ENCODE measurements at places on chromosomes 16 and 17.

GRCh38 chr16:29745853-29746345 lies at the start of gene C16orf54:
TSS of gene C16orf54 (minus strand) at chr16:29745990. CDS start at chr16:29744951, 1,039 bp downstream.
- no peak for DNase-seq

GRCh38 chr16:19710991-19711545 lies 7.0 kb downstream of the KNOP1 start:
- DNase-seq: no peak

DNA sequence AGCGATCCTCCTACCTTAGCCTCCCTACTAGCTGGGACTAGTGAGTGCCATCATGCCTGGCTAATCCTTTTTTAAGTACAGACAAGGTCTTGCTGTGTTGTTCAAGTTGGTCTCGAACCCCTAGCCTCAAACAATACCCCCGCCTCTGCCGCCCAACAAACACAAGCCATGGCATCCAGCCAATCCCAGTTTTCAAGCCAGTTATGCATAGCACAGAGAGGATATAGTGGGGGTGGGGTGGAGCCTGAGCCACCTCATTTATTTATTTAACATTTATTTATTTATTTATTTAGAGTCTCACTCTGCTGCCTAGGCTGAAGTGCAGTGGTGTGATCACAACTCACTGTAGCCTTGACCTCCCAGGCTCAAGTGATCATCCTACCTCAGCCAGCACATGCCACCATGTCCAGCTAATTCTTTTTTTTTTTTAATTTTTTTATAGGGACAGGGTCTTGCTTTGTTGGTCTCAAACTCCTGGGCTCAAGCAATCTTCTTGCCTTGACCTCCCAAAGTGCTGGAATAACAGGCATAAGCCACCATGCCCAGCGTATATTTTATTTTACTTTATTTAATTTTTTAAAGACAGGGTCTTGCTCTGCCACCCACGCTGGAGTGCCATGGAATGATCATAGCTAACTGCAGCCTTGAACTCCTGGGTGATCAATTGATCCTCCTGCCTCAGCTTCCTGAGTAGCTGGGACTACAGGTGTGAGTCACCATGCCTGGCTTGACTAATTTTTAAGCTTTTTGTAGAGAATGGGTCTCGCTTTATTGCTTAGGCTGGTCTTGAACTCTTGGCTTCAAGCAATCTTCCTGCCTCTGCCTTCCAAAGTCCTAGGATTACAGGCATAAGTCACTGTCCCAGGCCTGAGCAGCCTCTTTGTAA lies 26.2 kb upstream of the KLHL11 start:
- DNase-seq: no peak

- peak; percentile 35 for DNase-seq
Observed at GRCh38 chr16:52191531-52192134, 355.3 kb downstream of the TOX3 start.

- no peak for DNase-seq
Observed at GRCh38 chr17:41494524-41494923, 4.8 kb upstream of the KRT36 start.

DNA sequence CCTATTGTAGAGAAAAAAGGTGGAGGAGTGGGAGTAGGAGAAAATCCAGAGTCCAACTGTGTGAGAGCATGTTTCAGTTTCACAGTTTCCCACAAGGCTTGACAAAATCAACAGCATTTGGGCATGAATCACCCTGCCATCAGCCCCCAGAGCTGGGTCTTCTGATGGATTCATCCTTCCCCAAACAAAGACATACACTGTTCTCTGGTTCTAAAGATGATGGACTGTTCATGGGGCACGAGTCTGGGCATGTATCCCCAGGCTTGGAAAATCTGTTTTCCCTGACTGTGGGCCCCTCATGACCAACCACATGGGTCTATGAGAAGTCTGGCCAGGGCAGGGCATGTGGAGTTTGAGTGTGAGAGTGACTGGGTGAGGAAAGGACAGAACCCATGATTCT lies 210.4 kb upstream of the IRX5 start:
- DNase-seq: no peak

DNA sequence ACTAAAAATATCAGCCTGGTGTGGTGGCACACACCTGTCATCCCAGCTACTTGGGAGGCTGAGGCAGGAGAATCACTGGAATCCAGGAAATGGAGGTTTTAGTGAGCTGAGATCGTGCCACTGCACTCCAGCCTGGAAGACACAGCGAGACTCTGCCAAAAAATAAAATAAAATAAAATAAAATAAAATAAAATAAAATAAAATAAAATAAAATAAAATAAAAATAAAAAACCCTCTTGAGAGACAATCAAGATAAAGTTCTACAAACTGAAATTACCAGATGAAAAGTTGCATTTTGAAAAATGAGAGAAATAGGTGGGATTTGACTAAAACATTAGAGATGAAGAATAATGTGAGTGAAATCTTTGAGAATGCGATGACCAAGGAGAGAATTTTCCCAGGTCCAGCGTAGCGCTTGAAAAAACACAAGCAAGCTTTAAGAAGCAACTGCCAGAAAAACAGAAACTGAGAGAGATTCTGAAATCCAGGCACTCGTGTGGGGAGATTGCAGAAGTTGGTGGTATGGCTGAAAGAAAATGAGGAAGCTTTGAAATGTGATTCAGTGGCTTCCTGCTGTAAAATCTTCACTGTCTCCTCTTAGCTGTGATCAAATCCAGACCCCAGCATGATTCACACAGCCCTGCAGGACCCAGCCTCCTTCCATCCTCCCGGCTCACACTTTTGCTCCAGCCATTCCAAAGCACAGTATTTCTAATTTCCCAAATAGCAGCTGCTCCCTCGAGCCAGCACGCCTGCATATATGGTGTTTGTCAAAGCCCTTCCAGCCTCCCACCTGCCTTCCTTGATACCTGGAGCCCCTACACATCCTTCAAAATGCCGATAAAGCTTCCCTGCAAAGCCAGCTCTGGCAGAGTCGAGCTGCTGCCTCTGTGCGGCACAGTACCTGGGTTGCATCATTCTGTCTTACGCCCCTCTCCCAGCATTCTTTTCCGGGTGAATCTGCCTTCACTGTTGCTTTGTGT lies 8.2 kb upstream of the CD300E start:
- no peak for DNase-seq

GRCh38 chr17:69518951-69519350 lies 104.5 kb downstream of the MAP2K6 start:
- no peak for DNase-seq

GRCh38 chr17:15031975-15032374 lies 233.2 kb downstream of the PMP22 start:
- no peak for DNase-seq

DNA sequence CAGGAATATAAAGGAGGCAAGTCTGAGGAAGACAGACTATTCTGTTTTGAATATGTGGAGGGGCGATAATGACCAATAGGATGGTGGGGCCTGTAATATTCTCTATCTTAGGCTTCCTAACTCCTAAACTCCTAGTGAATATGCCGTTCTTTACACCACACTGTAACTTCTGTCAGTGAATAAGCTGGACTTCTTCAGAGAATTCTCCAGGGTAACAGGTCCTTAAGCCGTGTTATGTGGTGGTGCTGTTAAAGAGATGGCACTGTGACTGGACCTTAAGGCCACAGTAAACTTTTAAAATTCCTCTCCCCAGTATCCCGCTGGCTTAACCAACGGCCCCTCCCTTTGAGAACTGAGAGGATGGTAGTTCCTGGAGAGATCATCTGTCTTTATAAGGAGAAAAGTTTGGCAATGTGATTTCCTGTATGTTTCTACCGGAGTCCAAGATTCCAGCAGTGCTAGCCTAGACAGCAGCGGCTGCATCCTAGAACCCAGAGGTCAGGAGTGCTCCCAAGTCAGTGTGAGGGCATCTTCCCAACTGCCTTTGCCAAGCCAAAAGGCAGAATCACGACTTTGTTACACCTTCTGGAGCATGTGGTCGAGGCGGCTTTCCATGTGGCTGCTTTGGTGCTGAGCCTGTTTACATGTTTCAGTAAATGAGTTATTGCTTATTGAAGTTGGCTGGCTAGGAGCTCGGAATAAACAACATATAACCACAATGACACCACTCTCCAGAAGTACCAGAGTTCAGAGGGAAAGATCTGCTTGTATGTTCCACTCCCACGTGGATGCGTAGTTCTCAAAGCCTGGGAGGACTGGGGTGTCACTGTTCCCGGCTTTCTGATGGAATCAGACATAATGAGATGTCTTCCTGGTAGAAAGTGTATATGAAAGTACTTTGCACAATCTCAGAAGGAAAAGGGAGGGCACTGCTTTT lies 41.0 kb downstream of the TUBD1 start:
- no peak for DNase-seq

GRCh38 chr16:70724146-70725023 lies 38.5 kb upstream of the MTSS2 start:
- no peak for DNase-seq

DNA sequence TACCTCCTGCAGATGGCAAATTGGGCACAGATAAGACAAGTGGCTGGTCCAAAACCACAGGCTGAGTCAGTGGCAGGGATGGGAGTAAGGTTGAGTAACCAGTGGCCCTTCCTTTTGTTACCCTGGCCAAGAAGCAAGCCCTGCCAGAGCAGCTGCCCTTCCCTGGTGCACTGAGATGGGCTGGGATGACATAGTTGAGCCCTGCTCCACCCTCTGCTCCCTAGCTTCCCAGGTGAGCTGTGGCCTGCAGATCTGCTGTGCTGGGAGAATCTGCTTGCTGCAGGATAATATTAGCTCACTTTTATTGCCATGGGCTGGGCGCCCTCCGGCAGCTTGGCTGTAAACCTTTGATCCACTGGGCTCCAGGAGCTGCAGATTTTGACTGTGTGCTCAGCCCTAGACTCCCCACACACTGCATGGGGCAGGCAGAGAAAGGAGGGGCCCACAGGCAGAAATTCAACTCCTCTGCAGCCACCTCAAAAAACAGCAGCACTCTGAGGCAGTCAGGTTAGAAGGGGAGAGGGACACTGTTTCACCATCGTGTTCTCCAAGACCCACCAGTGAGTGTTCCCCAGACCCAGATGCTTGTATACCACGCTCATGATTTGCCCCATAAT lies 101.8 kb downstream of the CBLN1 start:
- no peak for DNase-seq

GRCh38 chr16:87070657-87071056 lies 246.5 kb downstream of the C16orf95 start:
- no peak for DNase-seq

DNA sequence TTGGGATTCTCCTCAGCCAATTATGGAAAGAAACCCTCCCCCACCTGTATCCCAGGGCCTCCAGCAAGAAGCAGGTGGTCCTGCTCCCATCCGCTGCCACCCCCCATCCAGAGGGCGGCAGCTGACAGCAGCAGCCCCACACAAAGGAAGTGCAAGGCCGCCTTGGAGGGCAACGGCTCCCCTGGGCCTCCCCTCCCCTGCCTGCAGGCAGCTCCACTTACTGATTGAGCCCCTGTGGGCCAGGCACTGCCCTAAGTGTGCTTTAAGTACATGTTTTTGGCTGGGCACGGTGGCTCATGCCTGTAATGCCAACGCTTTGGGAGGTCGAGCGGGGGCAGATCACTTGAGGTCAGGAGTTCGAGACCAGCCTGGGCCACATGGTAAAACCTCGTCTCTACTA lies 257.6 kb downstream of the PARN start:
- DNase-seq: no peak

DNA sequence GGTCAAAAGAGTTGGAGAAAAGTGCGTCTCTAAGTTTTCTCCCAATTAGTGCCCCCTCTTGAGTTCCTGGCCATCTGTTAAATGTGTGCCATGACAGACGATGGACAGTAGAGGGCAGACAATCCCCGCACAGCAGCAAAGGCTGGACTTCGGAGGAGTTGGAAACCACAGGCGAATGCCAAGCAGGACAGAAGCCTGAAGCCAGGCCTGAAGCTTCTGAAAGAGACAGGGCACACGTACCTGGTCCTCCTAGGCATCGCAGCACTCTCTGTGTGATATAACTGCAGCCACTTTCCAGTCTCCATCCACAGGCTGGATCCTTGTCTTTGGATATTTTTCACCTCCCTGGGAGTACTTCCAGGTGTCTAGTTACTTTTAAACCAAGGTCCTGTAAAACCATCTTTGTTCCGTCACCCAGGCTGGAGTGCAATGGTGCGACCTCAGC lies 14.5 kb downstream of the C17orf100 start:
- DNase-seq: peak; percentile 39

Measured in nucleus accumbens (tissue), 56 donors.